ENCODE measurements at places on chromosomes 5 and 9.

DNA sequence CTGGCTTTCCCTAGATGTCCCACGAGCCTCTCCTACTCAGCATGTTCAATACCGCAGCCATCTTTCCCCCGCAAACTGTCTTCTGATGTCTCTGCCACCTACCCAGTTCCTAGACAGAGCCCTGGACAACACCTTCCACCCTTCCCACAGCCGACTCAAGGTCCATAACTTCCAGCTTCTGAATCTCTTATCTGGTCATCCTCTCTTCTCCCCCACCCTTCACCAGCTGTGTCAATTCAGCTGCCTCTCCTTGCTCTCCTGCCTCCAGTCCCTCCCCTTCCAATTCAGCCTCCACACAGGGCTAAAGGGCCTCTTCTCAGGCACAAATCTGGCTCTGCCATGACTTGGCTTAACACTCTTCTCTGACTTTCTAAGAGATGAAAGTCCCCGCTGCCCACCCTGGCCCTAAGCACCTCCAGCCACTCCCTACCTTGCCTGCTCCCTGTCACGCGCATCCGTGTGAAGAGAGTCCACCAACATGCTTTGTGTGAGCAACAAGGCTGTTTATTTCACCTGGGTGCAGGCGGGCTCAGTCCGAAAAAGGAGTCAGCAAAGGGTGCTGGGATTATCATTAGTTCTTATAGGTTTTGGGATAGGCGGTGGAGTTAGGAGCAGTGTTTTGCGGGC lies 25.2 kb downstream of the AQP7 start:
- DNase-seq, result no peak

- DNase-seq, result no peak
Observed at GRCh38 chr5:19314840-19315239, 673.2 kb downstream of the CDH18 start.

- DNase-seq, result no peak
Observed at GRCh38 chr5:62011089-62011664, 294.8 kb upstream of the KIF2A start.

GRCh38 chr5:138601444-138601843 lies 26.2 kb upstream of the HSPA9 start:
- no peak for DNase-seq

- DNase-seq, result no peak
Observed at GRCh38 chr5:9947225-9947714, 302.4 kb downstream of the ATPSCKMT start.

GRCh38 chr9:115640887-115641286 lies 512.7 kb upstream of the PAPPA start:
- DNase-seq, result no peak

DNA sequence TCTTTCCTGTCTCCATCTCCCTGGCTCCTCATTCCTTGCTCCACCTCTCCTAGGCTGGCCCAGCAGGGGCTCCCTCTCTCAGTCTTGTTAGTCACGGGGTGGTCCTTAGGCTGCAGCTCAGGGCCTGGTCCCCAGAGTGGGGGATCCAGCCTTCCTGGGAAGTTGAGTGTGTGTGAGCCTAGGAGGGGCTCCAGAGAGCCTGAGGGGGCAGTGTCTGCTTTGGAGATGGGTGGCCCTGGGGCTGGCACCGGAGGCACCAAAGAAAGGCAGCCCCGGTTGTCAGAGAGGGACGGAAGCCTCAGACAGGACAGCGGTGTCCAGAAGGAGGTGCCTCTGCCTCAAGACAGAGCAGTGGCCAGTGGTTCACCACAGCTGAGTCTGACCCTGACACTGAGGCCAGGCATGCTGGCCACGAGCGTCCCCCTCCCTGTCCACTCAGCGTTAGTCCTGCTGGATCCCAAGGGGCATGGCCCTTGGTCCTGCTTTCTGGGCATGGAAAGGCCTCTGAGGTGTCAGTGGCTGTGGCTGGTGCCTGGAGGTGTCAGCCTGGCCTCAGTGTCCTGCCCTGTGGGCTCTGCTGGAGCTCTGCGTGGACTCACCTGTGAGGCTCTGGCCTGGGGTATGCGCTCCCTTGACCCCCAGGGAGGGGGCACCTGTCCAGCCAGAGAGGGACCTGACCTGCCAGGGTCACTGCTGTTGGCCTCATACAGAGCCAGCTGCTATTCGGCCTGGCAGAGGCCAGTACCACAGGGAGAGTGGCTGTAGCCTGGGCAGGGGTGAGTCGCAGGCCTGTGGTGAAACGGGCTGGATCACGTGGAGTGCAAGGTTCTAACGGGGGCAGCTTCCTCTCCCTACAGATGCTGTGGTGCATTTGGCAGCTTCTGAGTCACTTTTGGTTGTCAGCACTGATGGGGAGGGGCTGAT lies 130.6 kb downstream of the CACNA1B start:
- no peak for DNase-seq

GRCh38 chr5:150651382-150651781 lies 9.7 kb upstream of the MYOZ3 start:
- no peak for DNase-seq
